Nephron progenitor cell (in vitro differentiated cells): ENCODE measurements at places on chromosomes 2 and 18.

GRCh38 chr2:160387558-160388262, 105.9 kb downstream of the RBMS1 start:
- no peak for DNase-seq

DNA sequence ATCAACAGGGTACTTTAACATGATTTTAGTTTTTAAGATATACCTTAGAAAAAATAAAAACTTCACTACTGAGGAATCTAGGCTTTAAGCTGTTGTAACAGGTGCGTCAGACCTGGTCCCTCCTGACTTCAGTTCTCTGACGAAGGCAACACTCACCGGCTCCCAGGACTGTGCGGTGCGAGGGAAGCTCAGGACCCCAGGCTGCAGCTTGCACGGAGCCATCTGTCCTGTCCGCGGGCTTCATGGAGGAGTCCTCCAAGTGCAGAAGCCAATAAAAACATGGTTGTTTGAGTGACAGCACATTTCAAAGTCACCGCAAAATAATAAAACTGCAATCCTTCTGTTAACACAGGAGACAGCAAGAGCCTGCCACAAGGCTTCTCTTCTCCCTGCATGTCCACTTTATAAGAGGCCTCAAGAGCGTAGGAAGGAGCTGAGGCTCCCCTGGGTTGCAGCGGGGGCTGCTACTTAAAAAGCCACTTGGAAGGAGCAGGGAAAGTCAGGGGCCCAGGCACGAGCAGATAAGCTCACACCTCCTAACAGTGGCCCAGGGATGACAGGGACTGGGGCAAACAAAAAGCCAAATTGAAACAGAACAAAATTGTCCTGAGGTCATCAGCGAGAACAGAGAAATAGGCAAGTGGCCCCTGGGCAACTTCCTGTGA, 4.6 kb downstream of the HJURP start:
- no peak for DNase-seq

- no peak for DNase-seq
These were observed 60.8 kb upstream of the CTLA4 start for GRCh38 chr2:203806761-203807160.

DNA sequence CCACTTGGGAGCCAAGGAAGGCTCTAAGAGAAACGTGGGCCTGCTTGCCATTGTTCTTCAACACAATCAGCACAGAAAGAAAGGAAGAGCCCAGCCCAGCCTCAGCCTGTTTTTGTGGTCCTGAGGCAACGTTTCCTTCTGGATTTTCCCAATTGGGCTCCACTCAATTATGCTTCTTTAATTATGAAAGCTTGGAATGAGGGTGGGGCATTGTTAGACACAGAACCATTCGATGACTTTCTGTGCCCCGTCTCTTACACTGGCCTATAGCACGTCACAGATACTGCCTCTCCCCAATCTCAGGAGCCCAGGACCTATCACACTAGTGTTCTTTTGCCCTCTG, 207.4 kb downstream of the ZFP36L2 start:
- no peak for DNase-seq

GRCh38 chr2:199160677-199161465, 296.9 kb downstream of the SATB2 start:
- DNase-seq, result no peak

DNA sequence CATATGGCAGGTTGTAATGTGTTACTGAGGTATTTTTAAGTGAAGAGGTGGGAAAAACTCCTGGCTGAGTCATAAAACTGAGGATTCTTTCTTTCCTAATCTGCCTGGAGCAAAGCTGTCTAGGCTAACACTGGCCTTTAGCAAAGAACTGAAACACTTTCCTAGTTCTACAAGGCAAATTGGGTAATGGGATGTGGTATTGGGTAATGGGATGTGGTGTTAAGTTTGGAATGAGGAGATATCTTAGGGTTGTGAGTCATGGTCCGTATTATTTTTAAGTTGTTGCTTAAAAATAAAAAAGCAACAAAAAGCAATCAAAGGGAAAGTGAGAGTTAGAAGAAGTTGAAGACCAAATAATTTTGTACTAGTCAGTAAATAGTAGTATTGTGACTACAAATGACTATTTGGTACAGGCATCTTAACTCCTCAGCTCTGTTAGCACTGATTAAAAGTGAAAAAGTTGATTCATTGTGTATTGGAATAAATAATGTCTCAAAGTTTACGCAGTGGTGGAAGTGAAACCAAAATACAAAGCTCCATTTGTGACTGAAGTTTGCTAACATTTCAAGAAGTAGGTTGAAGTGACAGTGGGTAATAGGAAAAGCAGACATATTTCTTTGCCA, 216.8 kb downstream of the CAMKMT start:
- no peak for DNase-seq

DNA sequence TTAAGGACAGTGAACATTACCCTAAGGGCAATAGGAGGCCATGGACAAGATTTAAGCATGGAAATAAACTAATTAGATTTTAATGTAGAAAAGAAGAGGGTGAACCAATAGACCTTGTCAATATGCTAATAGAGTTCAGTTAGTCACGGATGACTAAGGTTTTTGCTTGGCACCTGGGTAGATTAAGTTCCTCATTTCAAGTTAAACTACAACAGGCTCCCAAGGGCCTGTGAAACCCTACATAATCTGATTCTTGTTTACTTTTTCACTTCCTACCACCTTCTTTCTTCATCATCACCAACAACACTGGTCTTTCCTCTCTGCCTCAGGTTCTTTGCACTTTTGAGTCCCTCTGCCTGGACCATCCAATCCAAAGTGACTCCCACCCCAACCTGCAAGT, 14.8 kb downstream of the SP110 start:
- no peak for DNase-seq

- DNase-seq, result no peak
These were observed 52.0 kb downstream of the SPAG16 start for GRCh38 chr2:213336253-213336770.

DNA sequence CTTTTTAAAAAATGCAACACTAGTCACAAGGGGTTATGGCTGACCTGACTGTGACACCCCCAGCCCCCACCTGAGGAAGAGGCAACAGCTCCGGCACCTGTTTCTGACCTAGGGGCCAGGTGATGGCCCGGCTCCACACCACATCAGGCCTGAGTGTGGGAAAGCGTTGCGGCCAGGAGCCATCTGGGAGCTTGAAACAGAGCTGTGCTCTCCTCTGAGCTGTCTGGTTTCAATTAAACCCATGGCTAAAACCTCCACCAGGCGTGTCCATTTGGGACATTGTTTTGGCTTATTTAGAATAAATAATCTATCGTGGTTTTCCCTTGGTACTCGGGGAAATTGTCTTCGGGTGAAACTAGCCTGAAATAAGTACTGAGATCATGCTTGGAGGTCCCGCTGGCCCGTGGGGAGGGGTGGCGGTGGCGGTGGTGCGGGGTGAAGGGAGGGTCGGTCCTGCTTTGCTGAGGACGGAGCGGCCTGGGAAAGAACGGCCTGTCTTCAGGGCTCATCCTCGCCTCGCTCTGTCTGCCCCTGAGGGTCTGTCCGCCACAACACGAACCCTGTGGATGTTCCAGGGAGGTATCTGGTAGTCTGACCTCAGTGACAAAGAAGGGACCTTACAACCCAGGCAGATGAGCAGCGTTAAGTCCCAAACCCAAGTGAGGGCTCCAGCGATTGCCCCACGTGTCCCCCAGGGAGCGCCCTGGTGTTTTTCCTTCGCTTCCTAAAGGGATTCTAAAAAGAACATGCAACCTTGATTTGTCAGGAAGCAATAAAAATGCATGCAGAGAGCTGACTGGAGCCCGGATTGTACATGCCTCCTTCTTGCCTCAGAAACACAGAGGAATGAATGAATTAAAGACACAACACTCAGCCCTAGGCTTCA, 58.7 kb downstream of the IL1RL2 start:
- no peak for DNase-seq

- DNase-seq, result no peak
These were observed 647 bp downstream of the CCDC121 start for GRCh38 chr2:27627963-27628766.

GRCh38 chr2:29444150-29444549, 328.9 kb downstream of the CLIP4 start:
- no peak for DNase-seq

GRCh38 chr2:153291718-153292117, 186.8 kb downstream of the RPRM start:
- DNase-seq, result no peak

DNA sequence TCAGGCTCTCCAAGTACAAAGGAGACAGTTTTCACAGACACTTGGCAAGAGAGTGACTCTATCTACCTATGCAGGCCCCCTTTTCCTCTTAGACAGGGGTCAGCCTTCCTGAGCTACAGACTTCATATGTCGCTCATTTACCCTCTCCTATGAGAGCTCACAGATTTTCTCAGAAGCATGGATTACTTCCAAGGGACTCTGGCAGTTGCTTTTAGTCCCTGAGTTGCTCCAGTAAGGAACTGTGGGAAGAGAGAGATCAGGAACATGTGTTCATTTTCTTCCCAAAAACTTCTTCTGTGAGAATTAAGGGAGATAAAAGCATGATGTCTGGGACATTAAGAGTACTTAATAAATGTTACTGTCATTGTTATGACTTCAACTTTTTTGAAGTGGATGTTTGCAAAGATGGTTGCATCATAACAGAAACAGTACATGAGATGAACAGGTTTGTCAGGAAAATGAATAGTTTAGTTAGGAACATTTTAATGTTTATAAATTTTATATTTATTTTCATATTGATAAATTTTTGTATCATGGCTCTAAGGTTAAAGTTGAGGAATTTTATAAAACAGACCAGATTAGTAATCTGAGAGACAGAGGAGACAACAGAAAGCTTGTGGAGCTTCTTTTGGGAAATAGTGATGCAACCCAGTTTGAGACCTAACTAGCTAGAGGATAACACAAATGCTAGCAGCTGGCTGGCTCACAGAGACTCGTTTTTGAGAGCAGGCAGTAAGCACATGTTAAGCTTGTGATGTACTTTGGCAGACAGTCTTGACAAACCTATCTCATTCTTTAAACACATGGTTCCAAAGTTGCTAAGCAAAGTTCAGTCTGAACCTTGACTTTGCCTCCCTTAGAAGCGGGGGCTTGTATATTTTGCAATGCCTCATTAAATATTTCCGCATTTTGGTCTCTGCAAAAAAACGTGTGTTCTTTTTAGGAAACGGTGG, 21.7 kb upstream of the UGP2 start:
- DNase-seq, result no peak

DNA sequence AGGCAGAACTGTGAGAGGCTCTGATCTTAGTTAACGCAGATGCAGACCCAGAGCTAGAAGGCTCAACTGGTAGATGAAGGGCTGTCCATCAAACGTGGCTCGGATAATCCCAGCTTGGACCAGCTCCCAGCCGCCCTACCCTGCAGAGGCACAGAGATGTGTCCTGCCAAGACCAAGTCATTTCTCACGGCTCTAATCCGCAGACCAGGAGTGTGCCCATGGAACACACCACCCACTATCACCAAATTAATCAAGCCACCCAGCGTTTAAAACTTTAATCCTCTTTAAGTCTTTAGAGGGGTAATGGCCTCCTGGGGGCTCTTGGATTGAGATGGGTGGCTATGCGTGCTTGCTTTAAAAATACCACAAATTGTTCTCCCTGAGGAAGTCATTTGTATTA, 17.5 kb downstream of the LYPD1 start:
- DNase-seq, result no peak

DNA sequence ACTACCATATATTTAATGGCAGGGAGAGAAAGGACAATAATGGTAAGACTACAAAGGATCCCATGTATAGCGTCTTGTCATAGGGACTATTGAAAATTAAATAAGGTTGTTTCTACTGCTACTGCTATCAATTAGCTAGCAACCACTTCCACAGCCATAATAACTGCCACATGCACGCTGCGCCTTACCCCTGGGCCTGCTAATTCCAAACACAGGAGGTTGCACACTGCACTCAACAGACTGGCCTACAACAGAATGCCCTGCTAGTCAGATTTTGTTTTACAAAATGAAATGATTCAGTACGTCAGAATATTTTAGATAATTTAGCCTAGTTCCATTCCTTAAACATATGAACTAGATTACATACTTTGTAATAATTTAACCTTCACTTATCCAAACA, 121.0 kb upstream of the SMAD7 start:
- DNase-seq, result no peak

GRCh38 chr2:170928036-170928823, 823 bp upstream of the GORASP2 start:
- DNase-seq, result no peak

GRCh38 chr2:102251042-102251848, 60.1 kb upstream of the IL1RL1 start:
- peak; percentile 69 for DNase-seq

DNA sequence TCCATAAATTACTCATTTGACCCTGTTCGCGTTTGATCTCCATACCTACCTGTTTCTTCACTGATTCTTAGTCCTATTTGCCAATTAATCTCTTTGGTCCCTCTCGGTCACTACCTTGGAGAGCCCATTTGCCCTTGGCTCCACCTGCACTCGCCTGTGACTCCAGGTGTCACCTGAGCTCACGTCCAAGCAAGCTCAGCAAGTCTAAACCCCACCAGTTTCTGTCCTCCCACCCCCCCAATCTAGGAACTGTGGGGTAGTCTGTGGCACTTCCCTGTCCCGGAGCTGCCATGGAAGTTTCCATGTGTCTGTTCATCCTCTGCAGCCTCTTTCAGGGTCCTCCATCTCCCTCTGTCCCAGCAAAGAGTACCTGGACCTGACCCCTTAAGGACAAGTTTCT, 68.1 kb upstream of the BCL2L11 start:
- DNase-seq, result no peak

DNA sequence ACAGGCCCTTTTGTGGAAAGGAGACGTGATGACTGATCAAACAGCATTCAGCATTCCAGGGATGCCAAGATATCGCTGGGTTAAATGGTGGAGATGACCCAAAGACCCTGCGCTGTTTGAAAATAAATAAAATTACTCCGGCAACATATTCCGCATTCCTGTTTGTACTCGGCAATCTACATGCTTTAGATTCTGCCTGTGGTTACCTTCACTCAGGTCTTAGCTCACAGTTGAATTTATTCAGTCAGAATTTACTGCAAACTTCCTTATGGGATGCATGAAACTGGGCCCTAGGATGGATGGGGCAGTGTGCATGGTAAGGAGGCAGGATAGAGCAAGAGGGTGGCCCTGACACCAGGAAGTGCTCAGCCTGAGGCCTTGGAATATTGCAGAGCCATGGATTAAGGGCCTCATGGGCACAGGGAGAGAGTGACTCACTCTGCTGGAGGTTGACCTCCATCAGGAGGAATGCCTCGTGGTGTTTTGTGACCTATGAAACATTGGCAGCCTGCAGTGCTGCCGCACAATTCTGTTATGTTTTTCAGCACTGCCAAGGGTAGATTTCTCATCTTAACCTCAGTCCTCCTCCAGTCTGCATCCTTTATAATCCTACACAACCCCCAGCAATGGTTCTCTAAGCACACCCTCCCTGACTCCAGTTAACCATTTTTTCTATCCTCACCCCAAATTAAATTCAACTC, 321.4 kb downstream of the IRS1 start:
- no peak for DNase-seq

GRCh38 chr2:27049422-27050280, 1.8 kb upstream of the AGBL5 start:
- peak; percentile 62 for DNase-seq

GRCh38 chr2:216082117-216082711, 495 bp downstream of the TMEM169 start:
- DNase-seq, result peak; percentile 30

GRCh38 chr2:56132138-56132537, 51.7 kb upstream of the CCDC85A start:
- no peak for DNase-seq

- DNase-seq, result no peak
These were observed 42.5 kb downstream of the SLC9A2 start for GRCh38 chr2:102661846-102662245.
